ENCODE measurements at places on chromosomes 2 and 18.
A peak's percentile ranks its signal among the peaks of the same experiment; 100 is the strongest.

GRCh38 chr18:24420551-24420950 is 5.9 kb upstream of the IMPACT start:
- DNase-seq = no peak

DNA sequence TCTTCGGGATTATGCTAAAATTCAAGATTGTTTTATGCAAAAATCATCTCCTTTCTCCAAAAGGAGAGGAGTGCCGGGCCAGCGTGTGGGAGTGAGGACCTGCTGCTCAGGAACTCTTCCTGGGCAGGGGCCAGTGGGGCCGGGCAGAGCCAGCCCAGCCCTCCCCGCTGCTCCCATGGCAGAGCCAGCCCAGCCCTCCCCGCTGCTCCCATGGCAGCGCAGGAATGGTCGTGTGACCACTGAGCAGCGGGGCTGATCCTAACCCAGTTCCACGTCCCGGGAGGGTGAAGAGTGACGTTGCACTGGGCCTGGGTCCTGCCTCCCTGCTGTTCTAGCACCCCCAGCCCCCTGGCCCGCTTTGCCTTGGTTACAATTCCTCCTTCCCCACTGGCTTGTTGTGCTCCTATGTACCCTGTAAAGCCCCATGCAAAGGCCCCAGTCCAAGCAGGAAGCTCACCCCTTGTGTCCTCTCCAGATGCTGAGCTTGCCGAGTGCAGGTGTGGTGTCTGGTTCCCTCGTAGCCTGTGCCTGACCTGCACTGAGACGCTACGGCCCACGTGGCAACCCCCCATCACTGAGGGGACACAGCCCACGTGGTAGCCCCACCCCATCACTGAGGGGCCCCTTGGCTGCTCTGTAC is 11.4 kb upstream of the NEU4 start:
- no peak for DNase-seq

GRCh38 chr2:205273627-205274026 is 408.7 kb upstream of the NRP2 start:
- no peak for DNase-seq

DNA sequence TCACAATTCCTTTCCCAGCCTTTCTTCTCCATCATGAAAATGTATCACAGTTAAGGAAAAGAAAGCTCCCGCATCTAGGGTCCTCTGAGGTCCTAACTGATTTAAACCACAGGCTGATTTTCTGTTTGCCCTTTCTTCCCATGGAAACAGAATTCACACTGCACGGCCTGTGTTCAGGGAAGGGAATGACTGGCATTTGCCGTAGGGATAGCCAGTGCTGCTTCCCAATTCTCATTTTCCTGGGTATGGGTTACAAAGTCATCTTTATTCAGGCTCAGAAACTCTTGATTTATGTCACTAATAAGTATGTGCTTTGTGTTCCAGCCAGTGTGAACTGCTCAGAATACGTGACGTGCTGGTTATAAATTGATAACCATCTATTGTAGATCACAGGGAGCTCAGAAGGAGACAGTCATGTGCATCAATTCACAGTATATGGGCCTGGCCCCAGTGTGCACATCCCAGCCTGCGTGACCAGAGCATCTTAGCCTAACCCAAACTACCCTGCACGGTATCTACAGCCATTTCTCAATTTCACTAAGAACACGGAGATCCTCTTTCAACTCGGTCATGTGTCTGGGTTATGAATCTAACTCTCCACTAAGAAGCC is 163.3 kb downstream of the LRRC30 start:
- no peak for DNase-seq

- no peak for DNase-seq
These were observed 55.5 kb downstream of the RPIA start for GRCh38 chr2:88746929-88747490.

DNA sequence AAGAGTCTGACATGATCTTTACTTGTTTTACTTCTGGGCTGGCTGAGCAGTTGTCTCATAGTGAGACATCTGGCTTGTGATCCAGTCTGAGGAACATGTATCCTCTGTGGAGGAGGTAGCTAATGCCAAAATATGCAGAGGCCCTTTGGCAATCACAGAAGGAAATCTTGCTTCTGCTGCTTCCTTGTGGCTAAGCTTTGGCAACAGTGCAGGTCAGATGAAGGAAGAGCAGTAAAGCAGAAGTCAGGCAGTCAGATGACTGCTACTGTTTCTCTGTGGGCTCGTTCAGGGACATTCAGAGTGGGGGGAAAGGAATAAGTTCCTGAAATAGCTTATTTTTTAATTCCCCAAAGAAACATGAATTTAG is 22.3 kb downstream of the DOK1 start:
- DNase-seq = peak; percentile 78

DNA sequence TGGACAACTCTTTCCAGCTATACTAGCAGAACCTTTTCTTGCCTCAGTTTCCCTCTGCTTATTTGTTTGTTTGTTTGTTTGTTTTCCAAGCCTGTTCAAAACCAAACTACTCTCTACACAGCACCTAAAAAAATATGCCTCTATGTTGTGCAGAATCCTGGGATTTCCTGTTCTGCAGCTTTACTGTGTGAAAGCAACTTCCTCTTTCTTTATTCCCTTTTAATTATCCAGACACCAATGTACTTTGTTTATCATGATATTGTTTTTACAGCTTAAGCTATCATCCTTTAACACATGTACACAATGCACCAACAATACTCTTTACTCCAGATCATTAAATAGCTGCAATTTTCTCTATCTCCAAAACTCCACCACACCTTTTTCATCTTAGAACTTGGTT is 259.5 kb downstream of the EPHA4 start:
- no peak for DNase-seq

DNA sequence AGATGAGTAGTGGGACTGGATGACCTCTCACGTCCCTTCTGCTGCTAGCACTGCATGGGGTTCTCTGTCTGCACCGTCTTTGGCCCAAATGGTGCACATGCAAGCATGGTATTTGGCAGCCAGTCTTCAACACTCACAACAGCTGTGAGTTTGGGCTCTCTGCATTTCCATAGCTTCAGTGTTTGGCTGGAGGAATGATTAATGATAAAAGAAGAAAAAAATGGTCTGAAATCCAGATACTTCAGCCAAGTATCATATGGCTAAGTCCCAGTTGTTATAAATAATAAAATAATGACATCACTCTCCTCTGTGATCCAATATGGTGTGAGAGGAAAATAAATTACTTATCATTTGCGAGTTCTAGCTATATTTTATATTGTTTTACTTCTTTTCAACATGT is 173.3 kb downstream of the DCDC2C start:
- no peak for DNase-seq

GRCh38 chr2:13284688-13285087 is 568.0 kb downstream of the TRIB2 start:
- DNase-seq = no peak

DNA sequence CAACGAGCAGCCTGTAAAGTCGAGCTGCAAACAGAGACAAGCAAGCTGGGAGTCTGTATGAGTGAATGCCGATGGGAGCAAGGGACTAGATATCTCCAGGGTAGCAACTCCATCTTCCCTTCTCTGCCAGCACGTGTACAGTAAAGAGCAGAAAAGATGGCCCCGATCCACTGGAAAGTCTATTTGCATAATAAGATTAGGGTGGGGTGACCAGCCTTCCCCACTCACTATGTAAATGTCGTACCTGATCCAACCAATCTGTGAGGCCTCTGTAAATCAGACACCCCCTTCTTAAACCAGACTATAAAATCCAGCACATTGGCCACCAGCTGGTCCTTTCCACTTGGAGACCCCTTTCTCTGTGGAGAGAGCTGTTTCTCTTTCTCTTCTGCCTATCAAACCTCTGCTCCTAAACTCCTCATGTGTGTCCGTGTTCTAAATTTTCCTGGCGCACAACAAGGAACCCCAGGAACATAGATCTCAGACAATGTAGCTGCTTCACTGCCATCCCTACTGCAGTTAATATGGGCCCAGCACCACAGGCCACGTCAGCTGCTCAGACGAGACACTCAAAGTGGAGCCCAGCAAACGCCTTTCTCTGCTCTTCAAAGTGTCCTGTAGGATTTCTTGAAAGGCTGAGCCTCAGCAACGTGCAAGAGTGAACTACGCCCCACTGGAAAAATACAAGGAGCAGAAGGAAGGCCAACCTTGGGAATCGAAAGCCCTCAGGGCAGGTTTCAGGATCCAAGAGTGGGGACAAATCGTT is 26.1 kb downstream of the DIPK1C start:
- DNase-seq = no peak

DNA sequence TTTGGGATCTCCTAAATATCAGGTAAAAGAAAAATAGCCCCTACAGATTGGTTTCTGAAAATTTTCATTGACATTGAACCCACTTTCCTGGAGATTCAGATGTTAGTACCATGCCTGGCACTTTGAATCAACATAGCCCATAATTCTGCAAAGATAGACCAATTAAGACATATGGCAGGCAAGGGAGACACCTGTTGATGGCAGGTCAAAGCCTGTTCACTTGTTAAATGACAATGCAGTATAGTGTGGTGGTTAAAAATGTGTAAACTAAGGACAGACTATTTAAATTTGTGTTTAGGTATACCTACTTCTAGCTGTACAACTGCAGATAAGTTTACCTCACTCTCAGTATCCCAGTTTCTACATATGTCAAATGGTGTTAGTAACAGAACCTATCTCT is 178.1 kb upstream of the MMADHC start:
- no peak for DNase-seq

- peak; percentile 68 for DNase-seq
These were observed 13.0 kb upstream of the FAHD2A start for GRCh38 chr2:95389245-95390119.

DNA sequence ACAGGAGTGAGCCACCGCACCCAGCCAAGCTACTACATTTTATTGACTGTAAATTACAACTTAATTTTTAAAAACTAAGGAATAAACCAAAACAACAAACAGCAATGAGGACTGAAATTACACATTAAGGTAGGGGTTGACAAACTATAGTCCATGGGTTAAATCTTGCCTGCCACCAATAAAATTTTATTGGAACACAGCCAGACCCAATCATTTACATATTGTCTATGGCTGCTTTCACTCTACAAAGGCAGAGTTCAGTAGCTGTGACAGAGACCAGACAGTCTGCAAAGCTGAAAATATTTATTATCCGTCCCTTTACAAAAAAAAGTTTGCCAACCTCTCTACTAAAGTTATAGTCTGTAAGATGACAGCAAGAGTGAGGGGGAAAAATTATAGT is 24.3 kb upstream of the UGP2 start:
- no peak for DNase-seq

- DNase-seq = no peak
These were observed 36.0 kb upstream of the FZD5 start for GRCh38 chr2:207805566-207806226.

DNA sequence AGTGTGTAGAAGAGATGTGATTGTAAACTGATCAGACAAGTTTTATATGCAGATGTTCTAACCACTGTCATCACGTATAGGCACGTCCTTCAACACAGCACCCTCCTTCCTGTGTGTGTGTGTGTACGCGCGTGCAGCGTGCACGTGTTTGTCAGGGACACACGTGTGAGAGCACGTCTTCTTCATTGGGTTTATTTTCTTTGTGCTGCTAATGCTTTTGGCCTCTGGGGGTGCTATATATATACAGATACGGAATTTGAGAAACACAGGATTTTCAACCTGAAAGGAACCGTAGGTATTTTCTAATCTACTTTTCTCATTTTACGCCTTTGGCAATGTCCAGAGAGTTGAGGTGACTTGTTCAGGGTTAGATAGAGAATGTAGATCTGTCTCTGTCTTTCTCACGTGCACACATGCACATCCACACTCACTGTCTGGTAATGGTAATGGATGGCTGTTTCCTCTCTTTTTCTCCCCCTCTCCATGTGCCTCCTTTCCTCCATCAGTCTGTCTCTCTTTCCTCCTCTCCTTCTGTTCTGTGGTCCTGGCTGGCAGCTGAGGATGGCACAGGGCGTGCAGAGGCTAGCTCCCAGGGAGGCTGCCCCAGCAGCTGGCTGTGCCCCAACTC is 13.4 kb upstream of the CELF4 start:
- DNase-seq = peak; percentile 11

GRCh38 chr2:240253583-240254145 is 113.2 kb upstream of the OTOS start:
- no peak for DNase-seq

DNA sequence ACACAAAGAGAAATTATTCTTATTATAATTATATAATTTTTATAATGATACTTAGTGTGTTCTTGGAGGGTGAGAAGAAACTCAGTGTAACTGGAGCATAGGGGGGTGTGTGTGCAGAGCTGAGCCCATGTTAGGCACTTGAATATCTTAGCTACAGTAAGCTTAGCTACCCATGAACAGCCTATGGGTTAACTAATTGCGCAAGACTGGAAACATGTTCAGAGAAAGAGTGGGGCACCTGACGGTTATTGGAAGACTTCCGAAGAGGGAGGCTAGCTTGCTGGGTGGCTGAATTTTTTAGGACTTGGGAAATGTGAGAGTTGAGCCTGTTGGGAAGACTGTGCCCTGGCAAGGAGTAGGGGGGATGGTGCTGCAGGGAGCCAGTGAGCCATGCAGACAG is 229.2 kb downstream of the SLC4A3 start:
- DNase-seq = no peak

DNA sequence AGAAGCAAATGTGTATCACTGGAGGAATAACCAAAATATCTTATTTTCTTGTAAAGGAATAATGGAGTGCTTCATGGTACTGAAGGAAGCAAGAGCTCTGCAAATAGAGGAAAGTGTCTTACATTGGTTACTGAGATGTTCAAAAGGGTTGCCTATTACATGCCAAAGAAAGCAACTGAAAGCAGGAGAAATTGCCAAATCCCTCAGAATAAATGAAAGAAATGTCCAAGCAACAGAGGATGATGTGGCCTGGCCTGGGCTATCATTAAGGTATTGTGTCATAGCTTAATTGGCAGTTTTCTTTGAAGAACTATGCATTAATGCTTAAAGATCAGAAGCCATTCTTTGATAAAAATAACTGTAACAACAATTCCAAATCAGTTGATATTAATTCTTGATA is 173.7 kb downstream of the RAB3GAP1 start:
- no peak for DNase-seq

DNA sequence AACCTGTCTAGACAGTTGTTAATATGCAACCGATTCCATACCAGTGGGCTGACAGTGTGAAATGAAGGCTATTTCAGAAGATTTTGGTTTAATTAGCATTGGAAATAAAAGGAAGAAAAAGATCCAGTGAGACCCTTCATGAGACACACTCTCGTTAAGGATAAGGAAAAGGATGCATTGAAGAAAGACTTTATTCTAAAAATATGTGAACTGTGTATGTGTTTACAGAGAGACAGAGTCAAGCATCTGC is 2.1 kb downstream of the KLF7 start:
- no peak for DNase-seq

DNA sequence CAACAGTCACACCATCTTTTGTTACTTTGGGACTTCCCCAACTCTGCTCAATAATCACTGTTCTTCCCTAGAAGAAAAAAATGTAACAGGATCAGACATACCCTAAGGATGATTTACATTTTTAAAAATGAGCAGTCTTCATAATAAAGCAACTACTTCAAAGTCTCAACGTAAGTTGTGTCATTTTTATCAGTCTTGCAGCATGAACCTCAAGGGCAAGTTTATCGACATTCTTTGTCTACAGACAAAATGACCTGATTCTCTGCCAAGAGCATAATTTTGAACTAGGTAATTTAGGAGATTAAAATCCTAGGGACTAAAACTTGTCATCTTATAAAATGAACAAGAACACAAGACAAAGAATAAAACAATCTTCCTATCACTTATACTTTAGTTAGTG is 2.3 kb downstream of the HSPD1 start:
- no peak for DNase-seq

Measured in fibroblast of skin of scalp (primary cell).